SJSA1 (cell line): ENCODE measurements at places on chromosomes 5 and 9.

DNA sequence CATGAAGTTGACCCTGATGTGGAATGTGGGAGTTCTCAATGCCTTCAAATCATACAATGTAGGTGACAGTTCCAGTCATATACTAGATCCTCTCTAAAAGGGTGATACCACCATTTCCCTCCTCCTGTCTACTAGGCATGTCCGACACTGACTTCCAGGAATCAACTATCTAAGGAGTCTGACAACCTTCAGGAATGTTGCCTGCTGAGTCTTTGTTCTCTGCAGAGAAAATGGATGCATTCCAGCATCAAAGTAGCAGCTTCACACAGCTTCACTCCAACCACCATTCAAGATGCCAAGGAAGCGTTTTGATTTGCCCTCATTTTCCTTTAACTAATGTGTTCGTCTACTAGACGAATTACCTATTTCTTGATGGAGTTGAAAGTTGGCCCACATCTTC, 530.2 kb downstream of the EBF1 start:
- DNase-seq, result no peak

DNA sequence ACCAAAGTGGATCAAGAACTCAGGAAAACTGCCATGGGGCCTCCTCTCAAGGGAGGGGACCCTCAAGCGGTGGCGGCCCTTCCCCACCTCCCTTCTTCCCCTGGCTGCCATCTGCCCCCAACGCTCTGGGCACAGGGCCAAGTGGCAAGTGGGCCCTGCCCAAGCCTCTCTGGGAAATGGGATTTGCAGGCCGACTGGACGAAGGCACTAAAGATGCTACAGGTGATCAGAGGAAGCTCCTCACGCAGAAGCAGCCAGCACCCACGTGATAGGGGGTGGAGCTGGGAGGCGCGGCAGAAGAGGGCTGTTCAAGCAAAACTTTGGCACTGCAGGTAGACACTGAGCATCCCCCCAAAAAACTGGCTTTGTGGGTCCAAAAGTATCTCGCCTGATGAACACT, 52.7 kb upstream of the UBTD2 start:
- no peak for DNase-seq

DNA sequence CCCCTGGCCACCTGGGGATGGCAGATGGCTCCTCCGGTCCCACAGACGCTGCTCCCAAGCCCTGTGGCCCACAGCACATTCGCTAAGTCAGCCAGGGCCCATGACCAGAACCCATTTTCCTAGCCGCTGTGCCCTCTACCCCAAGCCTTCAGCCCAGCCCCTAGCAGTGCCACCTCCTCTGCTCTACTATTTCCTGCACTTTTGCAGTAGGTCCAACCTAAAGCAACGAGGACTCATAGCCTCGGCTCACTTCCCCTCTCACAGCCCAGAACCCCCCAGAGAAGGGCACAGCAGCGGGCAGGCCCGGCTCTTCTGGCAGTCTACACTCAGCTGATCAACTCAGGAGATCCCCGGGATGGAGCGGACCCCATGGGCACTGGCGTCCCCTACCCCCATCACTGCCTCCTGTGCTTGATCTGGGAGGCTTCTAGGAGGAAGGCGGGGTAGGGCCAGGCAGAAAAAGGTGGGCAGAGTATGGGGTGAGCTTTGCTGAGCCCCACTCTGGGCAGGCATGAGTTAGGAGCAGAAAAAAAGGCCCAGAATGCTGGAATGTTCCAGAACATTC, 111.2 kb downstream of the ZNF354C start:
- no peak for DNase-seq

DNA sequence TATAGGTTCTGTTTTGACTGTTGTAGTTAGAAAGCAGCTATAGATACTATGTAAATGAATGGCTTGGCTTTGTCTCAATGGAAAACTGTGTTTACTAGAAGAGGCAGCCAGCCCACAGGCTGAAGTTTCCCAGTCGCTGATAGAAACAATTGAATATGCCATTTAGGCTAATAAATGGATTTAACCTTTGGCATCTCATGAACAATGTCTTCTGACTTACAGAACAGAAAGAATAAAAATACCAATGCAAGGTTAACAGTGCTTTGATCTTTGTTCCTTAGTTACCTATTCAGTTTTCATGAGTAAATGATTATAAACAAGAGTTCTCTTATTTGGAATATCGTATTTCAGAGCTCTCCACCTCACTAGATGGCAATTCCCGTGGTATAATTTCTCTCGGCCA, 120.6 kb downstream of the PAM start:
- DNase-seq, result no peak

DNA sequence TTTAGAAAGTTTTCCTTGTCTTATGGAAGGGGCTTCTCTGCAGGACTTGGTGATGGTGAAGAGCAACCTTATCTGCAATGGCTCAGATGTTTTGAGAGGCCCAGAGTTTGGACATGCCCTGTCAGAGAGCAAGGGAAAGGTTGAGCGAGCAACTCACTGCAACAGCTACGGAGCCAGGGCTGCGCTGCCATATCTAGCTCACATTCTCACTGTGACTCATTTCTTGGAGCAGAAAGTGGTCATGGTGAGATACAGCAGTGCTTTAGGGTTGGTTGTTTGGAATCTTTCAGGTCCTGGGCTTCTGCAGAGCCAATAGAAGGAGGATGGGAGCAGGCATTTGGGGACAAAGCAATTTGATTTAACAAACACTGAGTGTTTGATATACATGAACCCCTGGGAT, 12.3 kb downstream of the GLRA1 start:
- no peak for DNase-seq

GRCh38 chr9:123914517-123915196, 15.3 kb downstream of the DENND1A start:
- no peak for DNase-seq

GRCh38 chr9:128870128-128870940, 11.4 kb downstream of the KYAT1 start:
- no peak for DNase-seq
